ENCODE measurements at places on chromosomes 6 and 20. TPM values are rescaled to one million over a fixed set of nuclear protein-coding genes. Genes with fewer than 3 reads are reported as not detected.

GRCh38 chr6:36662827-36663256 is 15.7 kb upstream of the CDKN1A start:
- DNase-seq, result no peak

GRCh38 chr6:81465859-81466258 is 286.6 kb downstream of the TENT5A start:
- peak; percentile 3 for DNase-seq

DNA sequence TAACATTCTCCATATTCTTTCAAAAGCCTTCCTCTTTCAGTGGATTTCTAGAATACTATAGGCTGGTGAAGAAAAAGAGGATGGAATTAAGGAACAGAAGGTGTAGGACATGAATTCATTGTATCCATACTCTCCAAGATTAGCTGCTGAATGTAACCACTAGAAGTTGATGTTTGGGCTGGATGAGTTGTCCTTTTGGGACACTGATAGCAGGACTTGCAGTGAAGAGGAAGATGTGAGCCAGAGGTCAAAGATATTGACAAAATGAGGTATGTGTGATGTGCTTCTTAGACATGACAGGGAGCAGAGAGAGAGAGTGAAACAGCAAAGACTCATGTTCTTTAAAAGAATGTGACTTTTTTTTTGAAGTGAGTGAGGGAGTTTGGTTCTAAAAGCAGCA is 134.3 kb upstream of the MAN1A1 start:
- DNase-seq, result no peak

- DNase-seq, result no peak
These were observed 10.9 kb downstream of the LRRC73 start for GRCh38 chr6:43499028-43499815.

DNA sequence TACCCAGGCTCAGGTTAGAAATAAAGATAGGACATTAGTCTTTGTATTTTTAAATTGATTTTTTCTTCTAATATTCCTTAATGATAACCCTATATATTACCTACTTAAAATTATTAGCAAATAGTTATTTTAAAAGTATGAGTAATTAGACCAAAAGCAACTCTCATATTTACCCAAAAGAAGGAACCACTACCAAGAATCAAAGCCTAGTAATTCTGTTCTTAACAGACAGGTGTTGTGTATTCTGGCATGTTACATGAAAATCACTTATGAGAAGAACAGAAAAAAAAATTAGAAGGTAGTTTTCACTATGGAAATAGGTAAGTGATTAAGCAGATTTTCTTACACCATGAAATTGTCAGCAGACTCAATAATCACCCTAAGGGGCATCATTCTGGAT is 105.1 kb downstream of the ATG5 start:
- no peak for DNase-seq

DNA sequence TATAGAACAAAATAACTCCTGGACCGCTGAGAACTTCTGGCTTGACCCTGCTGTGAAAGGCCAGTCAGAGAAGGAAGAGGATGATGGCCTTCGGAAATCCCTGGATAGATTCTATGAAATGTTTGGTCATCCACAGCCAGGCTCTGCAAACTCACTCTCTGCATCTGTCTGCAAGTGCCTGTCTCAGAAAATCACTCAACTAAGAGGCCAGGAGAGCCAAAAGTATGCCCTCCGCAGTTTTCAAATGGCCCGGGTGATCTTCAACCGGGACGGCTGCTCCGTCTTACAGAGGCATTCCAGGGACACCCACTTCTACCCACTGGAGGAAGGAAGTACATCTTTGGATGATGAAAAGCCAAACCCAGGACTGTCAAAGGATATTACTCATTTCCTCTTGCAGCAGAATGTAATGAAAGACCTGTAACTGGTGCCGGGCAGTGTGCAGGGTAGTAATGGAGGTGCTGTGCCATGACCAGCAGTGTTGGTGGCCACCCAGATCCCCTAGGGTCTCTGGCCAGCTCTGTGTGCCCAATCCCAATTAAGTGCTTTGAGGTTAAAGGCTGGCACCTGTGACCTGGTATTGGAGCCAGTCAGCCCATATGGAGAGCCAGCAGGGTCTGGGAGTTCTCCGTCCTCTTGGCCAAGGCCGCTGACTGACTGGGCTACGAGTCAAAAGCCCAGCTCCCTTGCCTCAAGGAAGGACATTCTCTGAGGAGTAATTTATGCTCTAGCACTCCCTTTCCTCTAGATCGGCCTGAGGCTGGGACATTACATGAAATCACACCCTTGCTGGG is 87.1 kb downstream of the TRMT6 start:
- no peak for DNase-seq

GRCh38 chr20:41306061-41306727 is 11.3 kb downstream of the ZHX3 start:
- no peak for DNase-seq

DNA sequence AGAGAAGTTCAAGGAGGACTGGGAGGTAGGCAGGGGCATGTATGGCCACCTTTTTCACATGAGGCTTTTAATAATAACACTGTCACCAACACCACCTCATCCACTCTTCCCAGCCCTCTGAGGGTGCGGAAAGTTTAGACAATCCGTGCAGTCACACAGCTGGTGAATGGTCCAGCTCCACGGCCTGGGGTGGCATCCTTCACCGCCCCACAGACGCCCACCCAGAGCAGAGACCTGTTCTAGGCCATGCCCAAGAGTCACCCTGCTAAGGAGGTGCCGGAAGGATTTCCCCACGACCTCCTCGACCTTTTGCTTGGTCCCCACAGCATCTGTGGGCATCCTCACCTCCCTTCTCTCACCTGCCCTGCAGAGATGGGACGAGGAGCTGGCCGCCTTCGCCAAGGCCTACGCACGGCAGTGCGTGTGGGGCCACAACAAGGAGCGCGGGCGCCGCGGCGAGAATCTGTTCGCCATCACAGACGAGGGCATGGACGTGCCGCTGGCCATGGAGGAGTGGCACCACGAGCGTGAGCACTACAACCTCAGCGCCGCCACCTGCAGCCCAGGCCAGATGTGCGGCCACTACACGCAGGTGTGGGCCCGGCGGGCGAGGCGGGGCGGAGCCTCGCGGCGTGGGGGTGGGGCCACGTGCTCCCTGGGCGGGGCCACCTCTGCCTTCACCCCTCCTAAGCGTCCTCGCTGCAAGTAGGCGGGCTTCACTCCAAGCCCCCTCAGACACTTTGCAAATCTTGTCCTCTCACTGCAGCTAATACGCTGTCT is 4.4 kb downstream of the PI16 start:
- no peak for DNase-seq

DNA sequence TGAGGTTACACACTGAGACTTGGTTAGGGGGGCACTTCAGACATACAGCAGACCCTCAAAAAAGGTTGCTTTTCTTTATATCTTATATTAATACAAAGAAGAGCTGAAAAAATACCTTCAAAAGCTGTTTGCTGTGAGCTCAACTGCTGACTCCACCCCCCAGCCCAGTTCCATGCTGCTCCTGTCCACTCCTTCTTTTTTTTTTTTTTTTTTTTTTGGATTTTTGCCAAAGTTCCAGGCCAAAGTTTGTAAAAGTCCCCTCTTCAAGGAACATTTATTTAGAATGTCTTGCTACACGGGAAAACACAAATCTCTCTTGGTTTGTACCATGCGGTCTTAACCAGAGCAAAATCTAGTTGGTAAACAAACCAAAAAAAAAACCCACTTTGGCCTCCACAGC is 85.3 kb upstream of the AKAP12 start:
- DNase-seq, result peak; percentile 47

DNA sequence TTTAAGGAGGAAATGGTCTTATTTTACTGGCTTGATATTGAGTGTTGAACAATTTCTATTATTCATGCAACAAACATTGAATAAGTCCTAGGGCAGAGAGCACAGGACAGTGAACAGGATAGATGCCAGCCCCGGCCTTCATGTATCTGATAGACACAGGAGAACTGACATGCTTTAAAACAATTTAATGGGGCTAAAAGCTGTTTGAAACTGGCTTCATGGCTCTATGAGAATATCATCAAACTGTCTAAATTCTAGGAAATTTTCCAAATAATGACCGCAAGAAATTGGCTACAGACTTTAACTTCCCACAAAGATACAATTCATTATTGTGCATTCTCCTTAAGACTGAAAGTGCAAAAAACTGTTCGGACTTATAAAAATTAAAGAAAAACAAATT is 69.0 kb downstream of the ID4 start:
- no peak for DNase-seq

GRCh38 chr6:90803956-90804355 is 217.1 kb upstream of the MAP3K7 start:
- no peak for DNase-seq

GRCh38 chr20:17511401-17511800 is 19.8 kb downstream of the BFSP1 start:
- DNase-seq, result no peak

GRCh38 chr6:131000544-131000943 is 62.5 kb downstream of the EPB41L2 start:
- DNase-seq, result no peak

DNA sequence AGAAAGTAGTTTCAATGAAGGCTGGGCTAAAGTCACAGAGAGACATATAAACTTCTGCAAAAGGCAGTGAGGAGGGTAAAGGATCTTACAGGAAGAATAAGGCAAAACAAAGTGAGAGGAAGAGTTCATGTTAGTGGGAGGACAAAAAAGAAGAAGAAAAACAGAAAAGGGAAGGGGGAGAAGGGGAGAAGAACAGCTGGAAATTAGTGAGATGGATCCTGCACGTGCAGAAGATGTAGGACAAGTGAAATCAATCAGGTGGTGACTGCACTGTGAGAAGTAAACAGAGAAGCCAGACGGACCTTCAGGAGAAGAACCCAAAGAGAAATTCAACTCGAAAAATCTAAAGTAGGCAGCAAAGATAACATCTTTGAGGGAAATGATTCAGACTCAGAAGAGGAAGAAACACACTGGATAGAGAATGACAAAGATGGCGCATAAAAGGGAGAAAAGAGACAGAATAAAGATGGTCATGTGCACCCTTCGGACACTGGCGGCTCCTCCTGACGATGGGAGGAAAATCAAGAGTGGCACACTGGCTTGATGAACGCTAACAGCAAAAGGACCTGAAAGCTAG is 105.9 kb downstream of the MYB start:
- no peak for DNase-seq

- no peak for DNase-seq
These were observed 170.2 kb downstream of the DOK5 start for GRCh38 chr20:54645445-54646155.

DNA sequence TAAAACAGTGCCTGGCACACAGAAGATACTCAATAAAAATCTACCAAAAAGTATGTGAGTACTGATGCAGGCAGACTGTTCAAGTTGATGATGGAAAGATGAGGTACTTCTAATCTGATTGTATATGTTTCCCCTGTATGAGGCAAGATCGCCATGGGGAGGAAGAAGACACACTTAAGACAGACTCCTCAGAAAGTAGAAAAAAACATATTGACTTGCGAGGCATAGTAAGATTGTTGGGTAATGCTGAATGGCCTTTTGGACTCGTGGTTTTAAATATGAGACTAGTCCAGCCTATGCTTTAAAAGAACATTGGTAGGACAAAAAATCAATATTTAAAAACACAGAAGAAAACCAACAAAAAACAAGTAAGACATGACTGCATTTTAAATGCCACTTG is 72.6 kb downstream of the SHPRH start:
- DNase-seq, result no peak

- DNase-seq, result no peak
These were observed 9.8 kb upstream of the SNRPB start for GRCh38 chr20:2480381-2480780.

DNA sequence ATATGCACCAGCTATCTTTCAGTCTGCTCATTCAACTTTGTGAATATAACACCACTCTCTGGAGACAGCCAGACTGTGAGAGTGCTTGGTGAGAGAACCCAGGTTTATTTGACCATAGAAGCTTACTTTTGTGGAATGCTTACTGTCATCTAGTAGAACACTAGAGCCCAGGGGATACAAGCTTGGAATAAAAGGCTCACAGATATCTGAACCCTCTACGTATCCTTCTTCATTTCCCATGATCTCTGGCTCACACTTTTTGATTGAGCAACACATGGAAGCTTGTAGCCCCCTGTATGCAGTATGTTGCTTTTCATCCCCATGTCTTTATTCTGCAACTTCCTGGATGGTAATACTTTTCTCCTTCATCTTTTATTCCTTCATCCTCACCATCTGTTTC is 835.3 kb upstream of the CITED2 start:
- DNase-seq, result no peak

DNA sequence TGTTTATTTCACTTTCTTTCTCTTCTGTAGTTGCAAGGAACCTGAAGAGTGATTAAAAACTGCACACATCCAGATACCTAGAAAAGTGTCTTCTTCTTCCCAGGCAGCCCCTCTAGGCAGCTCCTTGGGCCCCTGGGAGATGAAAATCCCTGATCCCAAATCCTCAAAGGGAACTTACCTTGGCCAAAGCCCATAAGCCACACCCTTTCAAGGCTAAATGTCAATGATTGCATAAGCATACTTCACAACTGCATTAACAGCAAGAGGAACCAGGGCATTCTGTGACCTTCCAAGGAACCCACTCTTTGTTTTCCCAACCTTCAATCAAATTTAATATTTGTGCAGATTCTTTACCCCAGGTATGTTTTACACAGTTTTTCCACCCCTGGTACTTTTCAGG is 4.4 kb upstream of the HMGN3 start:
- no peak for DNase-seq

DNA sequence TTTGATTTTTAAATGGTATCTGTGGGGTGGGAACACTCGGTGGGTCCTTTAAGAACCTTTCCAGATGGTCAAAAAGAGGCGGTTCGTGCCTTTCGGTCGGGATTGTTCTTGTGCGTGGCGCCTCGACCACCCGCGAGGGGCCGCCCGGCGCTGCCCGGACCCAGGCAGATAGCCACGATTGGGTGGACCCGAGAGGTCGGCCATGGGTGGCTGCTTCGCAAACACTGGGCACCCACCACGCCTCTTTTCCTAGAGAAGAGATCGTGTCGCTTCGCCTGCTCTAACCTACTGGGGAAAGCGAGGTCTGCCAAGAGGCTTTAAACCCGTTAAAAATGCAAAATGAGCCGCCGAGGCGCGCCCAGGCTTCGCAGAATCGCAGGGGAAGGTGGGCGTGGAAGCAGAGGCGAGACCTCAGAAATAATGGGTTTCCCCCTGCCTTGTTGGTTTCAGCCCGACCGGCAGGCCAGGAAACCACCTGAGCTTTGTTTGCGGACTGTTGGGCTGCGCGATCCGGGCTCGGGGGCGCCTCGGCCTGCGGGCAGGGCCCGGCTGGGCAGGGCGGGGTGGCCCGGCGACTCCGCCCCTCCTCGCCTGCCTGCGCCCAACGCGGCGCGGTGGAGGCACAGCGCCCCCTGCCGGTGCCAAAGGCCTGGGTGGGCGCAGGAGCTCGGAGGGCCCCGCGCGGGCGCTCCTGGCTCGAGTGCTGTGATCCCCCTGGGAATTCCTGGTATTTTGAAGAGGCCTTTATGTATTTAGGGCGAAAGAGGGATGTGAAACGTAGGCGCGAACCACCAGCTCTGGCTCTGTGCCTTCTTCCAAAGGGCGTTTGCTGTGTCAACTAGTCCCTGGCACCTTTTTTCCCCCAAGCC is 1.6 kb downstream of the MARCKS start:
- peak; percentile 95 for DNase-seq

- DNase-seq, result no peak
These were observed 108.7 kb downstream of the SCP2D1 start for GRCh38 chr20:18922251-18922650.

RUNX2 gene
- 3.5 TPM for polyA plus RNA-seq

ITPR3 gene
- polyA plus RNA-seq, result 8.1 TPM

GATA5 gene
- polyA plus RNA-seq, result not detected

GOPC gene
- polyA plus RNA-seq, result 31.4 TPM

CYP21A2 gene
- 0.03 TPM for polyA plus RNA-seq

ARMH2 gene
- polyA plus RNA-seq, result not detected

NHLRC1 gene
- polyA plus RNA-seq, result 0.29 TPM

CD109 gene
- 19.7 TPM for polyA plus RNA-seq
